ENCODE measurements at places on chromosomes 2 and 18.

- H3K36me3 ChIP-seq, result peaks cover 12% of the 10 kb centered on the region
- H3K4me3 ChIP-seq, result no peak overlapping the region
Observed at GRCh38 chr18:6971823-6972478, 145.6 kb downstream of the LAMA1 start.

GRCh38 chr2:226983895-226984749 lies 148.3 kb downstream of the RHBDD1 start:
- H3K4me3 ChIP-seq, result no peak overlapping the region
- no peak for DNase-seq
- H3K4me1 ChIP-seq, result peaks cover 12% of the 10 kb centered on the region
- no peak overlapping the region for H3K27ac ChIP-seq

GRCh38 chr18:22223254-22223964 lies 54.0 kb downstream of the GATA6 start:
- no peak overlapping the region for H3K4me3 ChIP-seq
- H3K27me3 ChIP-seq, result peaks cover 32% of the 10 kb centered on the region
- H3K36me3 ChIP-seq, result no peaks in the 10 kb centered on the region
- H3K4me1 ChIP-seq, result no peaks in the 10 kb centered on the region
- H3K27ac ChIP-seq, result no peak overlapping the region

DNA sequence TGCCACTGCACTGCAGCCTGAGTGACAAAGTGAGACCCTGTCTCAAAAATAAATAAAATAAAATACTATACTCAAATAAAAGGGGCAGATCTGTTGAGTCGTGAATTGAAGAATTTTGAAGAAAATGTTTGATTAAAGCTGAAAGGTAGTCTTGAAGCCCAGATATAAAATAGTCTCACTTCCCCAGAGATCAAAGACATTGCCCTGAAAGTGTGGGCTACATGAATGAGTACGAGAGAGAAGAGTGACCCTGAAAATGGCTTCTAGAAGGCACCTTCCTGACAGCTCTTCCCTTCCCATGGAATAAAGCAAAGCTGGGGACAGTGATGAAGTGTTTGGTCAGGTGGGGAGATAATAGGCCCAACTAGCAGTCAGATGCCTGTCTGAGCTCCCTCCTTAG lies 13.8 kb upstream of the FZD5 start:
- H3K4me1 ChIP-seq, result peaks cover 21% of the 10 kb centered on the region
- H3K27ac ChIP-seq, result no peak overlapping the region
- DNase-seq, result no peak
- no peak overlapping the region for H3K4me3 ChIP-seq
- H3K27me3 ChIP-seq, result no peaks in the 10 kb centered on the region
- H3K36me3 ChIP-seq, result no peaks in the 10 kb centered on the region

GRCh38 chr2:18900691-18901141 lies 311.3 kb upstream of the NT5C1B start:
- H3K4me3 ChIP-seq, result no peak overlapping the region
- DNase-seq, result no peak
- no peak overlapping the region for H3K27ac ChIP-seq

DNA sequence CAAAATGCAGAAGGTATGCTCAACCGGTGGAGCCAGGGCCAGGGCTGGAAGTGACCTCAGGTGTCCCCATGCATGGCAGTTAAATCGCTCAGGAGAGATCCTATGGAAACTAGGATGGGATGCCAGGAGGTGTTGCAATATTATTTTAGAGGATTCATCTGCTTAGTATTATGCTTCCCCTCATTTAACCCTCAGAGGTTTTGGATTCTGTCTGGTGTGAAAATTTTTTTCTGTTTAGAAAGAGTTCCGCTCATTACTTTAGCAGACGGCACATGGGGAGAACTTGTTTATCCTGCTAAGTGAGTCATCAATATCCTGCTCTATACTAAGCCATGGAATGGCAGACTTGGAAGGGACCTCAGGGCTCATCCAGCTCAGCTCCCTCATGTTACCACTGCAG lies 42.5 kb downstream of the TRIB2 start:
- H3K27ac ChIP-seq, result no peak overlapping the region
- H3K4me3 ChIP-seq, result no peak overlapping the region
- no peaks in the 10 kb centered on the region for H3K36me3 ChIP-seq
- no peaks in the 10 kb centered on the region for H3K27me3 ChIP-seq
- no peak for DNase-seq

- H3K4me1 ChIP-seq, result peaks cover 18% of the 10 kb centered on the region
- no peak overlapping the region for H3K27ac ChIP-seq
- no peaks in the 10 kb centered on the region for H3K27me3 ChIP-seq
- peaks cover 77% of the 10 kb centered on the region for H3K36me3 ChIP-seq
- no peak for DNase-seq
- H3K4me3 ChIP-seq, result no peak overlapping the region
Observed at GRCh38 chr2:221431477-221431876, 140.6 kb downstream of the EPHA4 start.

GRCh38 chr2:201978333-201978732 lies 55.3 kb upstream of the FZD7 start:
- no peak overlapping the region for H3K27ac ChIP-seq
- H3K4me1 ChIP-seq, result peaks cover 56% of the 10 kb centered on the region
- DNase-seq, result no peak
- no peak overlapping the region for H3K4me3 ChIP-seq
